Stimulated activated CD4-positive, alpha-beta T cell treated with anti-CD3 and anti-CD28 coated beads, Interleukin-15, amount 100 ng/mL, for 24 hours (primary cell): ENCODE measurements at places on chromosomes 3 and 15.

DNA sequence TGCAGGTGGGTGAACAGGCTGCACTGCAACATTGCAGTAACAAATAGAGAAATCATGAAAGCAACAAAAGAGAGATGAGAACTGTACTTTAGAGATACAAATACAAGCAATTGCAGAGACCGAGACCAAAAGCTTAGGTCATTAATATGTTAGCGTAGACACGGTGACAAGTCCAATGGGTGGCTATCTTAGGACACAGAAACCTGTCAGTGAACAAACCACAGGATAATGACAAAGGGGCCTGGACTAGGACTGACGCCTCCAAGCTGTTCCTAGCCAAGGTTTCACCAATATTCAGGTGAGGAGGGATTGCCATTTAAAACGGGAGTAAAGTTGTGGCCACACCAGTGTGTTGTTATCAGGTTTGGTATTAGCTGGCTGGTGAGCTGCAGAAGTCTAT lies 41.7 kb upstream of the BLM start:
- DNase-seq = no peak

- DNase-seq = no peak
Measured at GRCh38 chr3:138199851-138200250, 12.8 kb downstream of the ARMC8 start.

- no peak for DNase-seq
Measured at GRCh38 chr3:133996251-133996661, 33.5 kb downstream of the SLCO2A1 start.

GRCh38 chr15:55255714-55256113 lies 33.9 kb downstream of the RAB27A start:
- no peak for DNase-seq

DNA sequence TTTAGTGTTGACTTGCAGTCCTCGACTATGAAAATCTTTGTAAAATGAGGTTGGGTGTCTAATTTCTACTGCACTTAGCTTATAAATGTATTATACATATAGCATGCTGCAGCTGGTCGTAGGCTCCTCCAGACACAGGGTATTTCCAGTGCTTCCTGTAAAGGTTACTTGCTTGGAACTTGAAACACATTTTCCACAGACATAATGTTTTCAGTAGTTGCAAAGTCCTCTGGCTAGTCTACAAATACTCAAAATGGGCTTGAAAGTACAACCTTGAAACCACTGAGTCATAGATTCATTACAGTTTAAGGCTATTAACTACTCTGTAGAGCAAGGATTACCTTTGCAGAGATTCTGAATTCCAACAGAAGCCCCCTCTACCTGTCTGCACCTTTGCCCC lies 464.1 kb downstream of the RAP2B start:
- peak; percentile 30 for DNase-seq

DNA sequence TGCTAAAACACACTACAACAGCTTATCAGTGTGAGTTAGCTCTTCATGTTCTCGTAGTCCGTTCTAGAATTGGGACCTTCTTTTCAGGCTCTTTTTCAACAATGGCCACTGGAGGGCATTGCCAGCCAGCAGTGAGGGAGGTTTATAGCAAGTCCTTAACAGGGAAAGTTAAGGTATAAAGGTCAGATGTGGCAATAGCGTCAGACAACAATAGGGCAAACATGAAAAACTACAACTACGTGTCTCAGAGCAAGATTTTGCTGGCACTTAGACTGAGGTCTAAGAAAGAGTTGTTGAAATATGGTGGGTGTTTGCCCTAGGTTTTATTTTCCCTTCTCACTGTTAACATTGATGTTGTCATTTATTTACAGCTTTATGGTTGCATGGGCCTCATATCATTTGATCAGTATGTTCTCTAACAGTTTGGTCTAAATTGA lies 161.4 kb downstream of the GMNC start:
- DNase-seq = peak; percentile 7

GRCh38 chr3:88005066-88005465 lies 53.7 kb downstream of the CGGBP1 start:
- DNase-seq = no peak

GRCh38 chr3:191959876-191960413 lies 499.0 kb downstream of the PYDC2 start:
- no peak for DNase-seq

DNA sequence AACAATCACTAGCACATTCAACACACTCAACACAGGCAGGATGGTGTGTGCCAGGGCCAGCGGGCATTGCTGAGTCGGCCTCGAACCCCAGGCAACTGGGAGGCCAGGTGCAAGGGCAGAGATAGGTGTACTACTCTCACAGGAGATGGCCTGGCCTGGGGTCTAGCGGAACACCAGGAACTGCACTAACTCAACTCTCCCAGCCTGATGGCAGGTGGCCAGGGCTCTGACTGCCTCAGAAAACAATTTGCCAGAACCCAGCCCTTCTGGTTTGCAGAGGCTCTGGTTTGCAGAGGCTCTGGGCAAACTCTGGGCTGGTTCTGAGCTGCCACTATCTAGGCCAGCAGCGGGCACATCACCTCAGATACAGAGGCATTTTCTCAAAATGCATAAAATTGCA lies 229.2 kb upstream of the CHRNA7 start:
- DNase-seq = no peak

GRCh38 chr3:54713455-54713854 lies 214.4 kb downstream of the LRTM1 start:
- DNase-seq = no peak

GRCh38 chr3:72776-73175 lies 123.8 kb upstream of the CHL1 start:
- no peak for DNase-seq

DNA sequence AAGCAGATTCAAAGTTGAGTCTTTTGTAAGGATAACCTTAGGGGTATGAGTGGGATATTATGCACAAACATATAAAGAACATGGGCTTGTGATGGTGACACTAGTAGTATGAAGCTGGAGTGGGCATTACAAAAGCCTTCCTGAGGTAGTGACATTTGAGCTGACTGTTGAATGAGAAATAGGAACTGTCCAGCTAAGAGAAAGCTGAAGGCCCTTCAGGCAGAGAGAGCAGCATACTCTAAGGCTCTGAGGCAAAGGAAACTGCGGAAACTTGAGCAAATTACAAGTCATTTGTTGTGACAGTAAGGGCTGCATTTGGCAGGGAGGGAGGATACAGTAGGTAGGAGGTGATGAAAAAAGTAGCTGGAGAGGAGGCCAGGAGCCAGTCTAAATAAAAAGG lies 190.7 kb upstream of the CD96 start:
- DNase-seq = no peak

DNA sequence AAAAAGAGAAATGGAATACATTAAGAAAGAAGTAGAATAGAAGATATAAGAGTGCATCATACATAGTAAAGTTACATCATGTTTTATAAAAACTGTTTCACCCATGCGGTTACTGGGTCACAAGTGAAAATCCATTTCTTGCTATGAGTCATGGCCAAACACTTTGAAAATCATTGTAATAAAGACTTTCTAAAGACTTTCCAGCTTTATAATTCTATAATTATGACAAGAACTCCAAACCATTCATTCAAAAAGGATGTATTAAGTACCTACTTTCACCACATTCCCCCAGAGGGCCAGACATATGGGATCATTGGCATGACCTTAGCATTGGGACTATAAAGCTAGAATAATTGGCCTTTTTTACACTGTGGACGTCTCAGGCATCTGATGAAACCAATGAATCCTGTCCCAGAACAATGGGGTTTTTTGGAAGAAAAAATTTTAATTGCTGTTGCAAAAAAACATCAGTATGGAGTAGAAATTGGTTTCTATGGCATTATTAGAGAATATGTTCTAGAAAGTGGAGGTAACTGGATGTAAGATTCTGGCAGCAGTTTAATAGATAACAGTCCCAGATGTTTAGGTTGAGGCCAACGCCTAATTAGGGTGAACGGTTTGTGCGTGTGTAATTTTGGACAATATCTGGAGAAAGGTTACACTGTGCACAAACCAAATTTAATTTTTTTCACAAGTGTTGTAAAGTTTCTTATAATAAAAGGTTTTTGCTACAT lies 3.3 kb upstream of the SKIC8 start:
- no peak for DNase-seq

GRCh38 chr3:62193586-62194345 lies 179.6 kb downstream of the FEZF2 start:
- DNase-seq = no peak

DNA sequence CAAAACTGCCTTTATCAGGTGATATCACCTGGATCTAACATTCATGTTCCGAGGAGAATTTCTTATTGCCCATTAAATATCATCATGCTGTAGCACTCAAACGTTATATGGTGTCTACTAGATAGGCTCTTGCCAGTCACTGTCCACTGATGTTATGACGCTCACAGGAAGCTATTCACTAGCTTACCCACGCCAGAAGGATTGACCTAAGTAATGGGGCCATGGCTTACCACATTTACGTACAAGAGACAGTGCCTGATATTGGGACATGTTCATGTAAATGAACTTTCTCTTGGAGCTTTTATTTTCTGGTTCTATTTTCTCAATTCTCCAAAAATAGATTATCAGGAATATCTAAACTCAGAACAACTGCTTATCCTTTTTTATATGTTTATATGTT lies 91.7 kb upstream of the NAALADL2 start:
- DNase-seq = no peak

- DNase-seq = no peak
Measured at GRCh38 chr15:68644083-68644904, 65.5 kb downstream of the CORO2B start.

DNA sequence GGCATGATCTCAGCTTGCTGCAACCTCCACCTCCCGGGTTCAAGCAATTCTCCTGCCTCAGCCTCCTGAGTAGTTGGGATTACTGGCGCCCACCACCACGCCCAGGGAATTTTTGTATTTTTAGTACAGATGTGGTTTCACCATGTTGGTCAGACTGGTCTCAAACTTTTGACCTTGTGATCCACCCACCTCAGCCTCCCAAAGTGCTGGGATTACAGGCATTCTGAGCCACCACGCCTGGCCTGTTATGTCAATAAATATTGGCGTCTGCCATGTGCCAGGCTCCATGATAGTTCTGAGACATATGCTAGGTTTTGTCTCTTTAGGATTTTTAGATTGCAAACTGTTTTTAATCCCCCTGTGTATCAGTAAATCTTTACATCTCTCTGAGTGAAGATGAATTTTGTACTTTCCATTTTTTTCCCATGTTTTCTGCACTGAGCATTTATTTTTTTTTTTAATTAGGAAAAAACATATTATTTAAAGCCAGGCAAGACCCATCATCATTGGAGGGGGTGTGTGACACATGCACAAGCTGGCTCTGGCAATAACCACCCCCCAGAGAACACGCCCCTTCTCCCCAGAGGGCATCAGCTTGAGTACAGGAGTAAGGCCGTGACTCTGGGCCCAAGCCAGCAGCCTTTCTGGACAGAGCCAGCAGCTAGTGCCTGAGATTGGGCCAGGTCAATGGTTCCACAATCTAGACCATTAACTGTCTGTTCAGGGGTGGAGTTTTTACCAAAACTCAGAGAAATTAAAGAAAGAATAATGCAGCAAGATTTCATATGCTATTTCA lies 51.0 kb upstream of the ATP1B3 start:
- no peak for DNase-seq

DNA sequence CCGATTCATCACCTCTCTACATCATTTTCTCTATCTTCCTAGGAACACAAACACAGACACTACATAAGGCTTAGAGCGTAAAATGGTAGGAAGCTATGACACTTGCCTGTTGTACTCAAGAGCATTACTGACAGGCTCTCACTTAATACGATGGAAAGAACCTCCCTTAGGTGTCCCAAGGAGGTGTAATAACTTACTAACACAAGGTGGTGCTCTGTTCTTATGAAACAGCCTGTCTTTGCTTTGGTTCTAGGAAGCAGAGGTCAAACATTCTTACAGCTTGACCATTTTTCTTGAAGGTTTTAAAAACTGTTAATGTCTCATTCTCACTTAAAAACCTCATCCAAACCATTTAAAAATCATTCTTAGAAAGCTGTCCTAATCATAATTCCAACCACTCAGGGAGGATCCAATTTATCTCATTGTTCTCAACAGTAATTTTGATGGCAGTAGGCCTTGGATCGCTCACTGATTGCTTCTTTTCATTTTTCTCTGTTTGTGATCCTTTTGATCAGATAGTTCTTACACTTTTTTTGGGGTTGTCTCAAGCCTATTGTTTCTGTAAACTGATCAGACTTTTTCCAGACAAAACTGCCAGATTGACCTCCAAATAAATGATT lies 317.8 kb upstream of the AGTR1 start:
- DNase-seq = no peak
